ENCODE measurements at places on chromosomes 16 and 17. TPM values are rescaled to one million over a fixed set of nuclear protein-coding genes. Genes with fewer than 3 reads are reported as not detected.

Gene TSPOAP1
- polyA plus RNA-seq, result 0.23 TPM

Gene CRYBA1
- polyA plus RNA-seq, result not detected

Gene PRSS27
- 0.16 TPM for polyA plus RNA-seq

Gene GPRC5C
- polyA plus RNA-seq, result 0.11 TPM

Gene TERB1
- not detected for polyA plus RNA-seq

Gene PPP1R27
- not detected for polyA plus RNA-seq

Gene NSRP1
- 19.8 TPM for polyA plus RNA-seq

Gene MEOX1
- not detected for polyA plus RNA-seq

Gene SLC6A4
- 0.02 TPM for polyA plus RNA-seq

GRCh38 chr17:17740615-17741348 lies 59.5 kb downstream of the RAI1 start:
- DNase-seq, result peak; percentile 67

DNA sequence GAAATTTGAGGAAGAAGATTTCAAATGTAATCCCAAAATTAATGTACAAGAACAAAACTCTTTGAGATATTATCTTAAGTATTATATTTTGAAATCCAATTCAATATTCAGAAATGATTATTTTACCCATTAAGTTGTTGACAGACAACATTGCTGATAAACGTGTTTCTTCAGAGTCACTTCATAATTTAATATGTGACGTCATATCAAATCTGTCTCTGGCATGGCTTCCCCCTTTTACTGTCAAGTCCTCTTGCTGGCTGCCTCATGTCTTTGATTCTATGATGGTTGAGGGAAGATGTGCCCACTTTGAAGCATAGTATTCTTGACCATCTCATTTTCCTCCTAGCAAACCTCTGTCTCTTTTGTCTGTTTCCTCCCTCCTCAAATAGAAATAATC lies 1257.1 kb upstream of the GOT2 start:
- DNase-seq, result no peak

- no peak for DNase-seq
These were observed 120.3 kb downstream of the AXIN2 start for GRCh38 chr17:65441053-65441605.

DNA sequence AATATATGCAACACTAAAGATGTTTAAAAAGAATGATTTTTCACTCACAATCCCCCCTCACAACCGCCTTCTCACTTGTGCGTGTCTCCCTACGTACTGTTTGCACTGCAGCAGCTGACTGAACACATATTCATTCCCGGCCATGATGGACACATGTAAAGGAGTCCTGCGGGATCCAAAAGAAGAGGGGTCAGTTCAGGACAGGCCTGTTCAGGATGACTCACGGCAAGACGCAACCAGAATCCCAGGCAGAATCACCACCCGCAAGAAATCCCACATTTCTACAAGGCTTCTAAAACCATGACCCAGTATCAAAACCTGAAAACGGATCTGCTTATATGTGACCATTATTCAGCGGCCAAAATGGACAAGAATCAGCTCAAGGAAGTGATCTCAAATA lies 52.3 kb downstream of the CYB5D2 start:
- peak; percentile 93 for DNase-seq

DNA sequence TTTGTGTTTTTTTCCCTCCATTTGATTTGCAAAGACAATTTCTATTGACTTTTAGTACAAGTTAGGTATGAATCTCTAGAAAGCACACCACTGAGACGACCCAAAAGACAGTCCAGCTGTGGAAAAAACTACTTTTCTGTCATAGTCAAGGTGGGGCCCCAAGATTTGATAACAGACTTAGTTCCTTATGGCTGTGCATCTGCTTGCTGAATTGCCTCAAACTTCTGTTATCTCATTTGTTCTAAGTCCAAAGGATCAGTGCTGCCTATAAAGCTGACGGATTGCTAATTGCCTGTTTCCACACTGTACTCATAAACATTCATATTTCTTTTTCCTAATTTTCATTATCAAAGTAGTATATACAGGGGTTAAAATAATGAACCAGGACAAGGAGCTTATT lies 180.8 kb downstream of the SPECC1 start:
- no peak for DNase-seq

DNA sequence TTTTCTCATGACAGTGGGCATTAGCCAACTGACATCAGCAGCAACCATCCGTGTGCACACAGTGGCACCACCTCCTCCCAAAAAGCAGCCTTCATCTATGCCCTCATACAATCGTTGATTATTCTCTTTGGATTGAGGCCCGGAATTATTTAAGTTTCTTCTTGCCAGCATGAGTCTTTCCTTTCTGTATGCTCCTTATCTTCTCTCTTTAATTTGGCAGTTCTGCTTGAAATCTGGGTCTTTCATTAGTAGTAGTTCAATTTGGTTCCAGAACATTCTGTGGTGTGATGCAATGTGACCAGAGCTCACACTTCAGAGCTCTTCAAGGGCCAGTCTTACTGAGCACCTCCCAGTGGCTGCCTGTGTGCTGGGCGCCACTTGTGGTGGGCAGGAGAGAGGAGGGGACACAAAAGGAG lies 52.2 kb upstream of the STH start:
- no peak for DNase-seq

GRCh38 chr16:8720080-8720966 lies 45.9 kb downstream of the ABAT start:
- peak; percentile 9 for DNase-seq

DNA sequence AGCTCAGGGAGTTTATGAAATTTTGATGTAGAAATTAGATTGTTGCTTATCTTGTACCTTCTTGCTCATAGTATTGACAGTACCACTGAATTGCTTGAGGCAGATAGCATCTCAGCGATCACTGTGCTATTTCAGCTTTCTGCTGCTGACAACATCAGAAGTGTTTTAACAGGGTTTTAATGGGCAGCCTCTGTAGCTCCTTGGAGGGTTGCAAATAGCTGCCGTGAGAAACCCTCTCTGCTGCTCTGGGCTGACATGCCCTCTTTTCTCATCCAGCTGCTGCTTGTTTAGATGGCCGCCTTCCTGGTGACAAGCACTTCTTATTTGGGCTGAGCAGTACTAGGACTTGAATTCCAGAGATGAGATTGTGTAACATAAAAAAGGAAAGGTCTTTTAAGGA lies 180.2 kb upstream of the TBX2 start:
- DNase-seq, result peak; percentile 82

DNA sequence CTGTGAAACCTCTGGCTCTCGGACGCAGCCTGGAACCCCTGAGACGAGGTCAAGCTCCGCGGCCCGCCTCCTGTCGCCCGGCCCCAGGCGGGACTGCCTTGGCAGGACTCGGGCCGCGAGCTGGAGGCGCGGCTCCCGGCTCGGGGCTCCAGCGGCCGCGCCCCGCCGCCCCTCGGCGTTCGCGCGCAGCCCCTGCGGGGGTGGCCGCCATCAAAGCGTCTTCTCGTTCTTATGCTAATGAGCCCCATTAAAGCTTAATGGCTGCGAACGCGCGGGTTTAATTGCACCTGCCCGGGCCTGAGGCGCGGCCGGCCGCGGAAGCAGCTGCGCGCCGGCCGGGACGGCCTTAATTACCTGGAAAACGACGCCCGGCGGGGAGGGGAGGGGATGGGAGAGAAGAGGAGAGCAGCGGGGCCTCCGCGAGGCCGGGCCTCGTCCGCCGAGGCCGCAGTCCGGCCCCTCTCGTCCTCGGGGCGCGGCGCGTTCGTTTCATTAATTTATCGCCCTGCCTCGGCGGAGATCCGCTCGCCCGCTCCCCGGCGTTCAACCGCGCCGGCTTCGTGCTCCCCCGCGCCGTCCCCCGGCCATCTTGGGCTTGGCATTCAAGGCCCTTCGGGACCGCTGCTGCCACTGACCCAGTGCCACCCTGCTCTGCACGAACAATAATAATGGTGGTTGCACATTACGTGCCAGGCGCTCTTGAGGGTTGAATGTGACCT lies 19.2 kb downstream of the RAI1 start:
- DNase-seq, result no peak

GRCh38 chr17:17417718-17418181 lies 59.0 kb upstream of the MED9 start:
- DNase-seq, result no peak

GRCh38 chr17:65208717-65209116 lies 71.5 kb downstream of the RGS9 start:
- DNase-seq, result no peak

DNA sequence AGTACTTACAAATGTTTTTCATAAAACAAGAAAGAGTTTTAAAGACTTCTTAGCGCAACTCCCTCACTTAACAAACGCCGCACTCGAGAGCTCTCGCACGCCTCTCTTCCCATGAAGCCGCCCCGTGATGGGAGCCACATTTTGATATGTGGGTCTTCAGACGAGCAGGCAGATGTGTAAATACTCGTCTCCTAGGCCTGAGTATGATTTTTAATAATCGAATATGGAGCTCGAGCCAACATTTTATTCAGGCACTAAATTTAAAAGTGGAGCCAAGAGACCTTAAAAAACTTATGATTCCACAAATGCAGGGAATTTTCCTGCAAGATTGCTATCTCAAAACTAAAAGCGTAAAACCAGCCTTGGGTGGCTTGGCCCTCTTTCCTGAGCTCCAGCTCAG lies 55.4 kb downstream of the IRX6 start:
- DNase-seq, result no peak

GRCh38 chr16:57608462-57609113 lies 19.8 kb upstream of the ADGRG1 start:
- DNase-seq, result no peak

GRCh38 chr17:7834957-7835813 lies 1.2 kb downstream of the KDM6B start:
- DNase-seq, result peak; percentile 98

DNA sequence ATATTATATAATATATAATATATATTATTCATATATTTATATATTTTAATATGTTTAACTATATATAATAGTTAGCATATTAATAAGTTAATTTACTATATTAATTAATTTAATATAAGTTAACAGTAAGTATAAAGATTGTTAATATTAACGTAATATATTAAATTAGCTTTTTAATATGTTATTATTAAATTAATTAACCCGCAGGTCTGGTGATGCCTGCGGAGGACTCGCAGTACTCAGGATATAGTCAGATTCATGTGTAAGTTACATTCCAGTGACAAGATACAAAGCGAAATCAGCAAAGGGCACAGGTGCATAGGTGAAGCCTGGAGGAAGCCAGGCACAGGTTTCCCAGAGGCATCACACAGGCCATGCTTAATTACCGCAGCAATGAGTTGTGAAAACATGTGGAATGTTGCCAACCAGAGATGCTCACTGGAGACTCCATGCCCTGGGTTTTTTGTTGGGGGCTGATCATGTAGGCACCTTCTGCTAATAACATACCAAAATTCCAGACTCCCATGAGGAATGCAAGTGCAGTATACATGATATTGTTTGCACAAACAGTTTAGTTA lies 130.4 kb upstream of the MPHOSPH6 start:
- no peak for DNase-seq

DNA sequence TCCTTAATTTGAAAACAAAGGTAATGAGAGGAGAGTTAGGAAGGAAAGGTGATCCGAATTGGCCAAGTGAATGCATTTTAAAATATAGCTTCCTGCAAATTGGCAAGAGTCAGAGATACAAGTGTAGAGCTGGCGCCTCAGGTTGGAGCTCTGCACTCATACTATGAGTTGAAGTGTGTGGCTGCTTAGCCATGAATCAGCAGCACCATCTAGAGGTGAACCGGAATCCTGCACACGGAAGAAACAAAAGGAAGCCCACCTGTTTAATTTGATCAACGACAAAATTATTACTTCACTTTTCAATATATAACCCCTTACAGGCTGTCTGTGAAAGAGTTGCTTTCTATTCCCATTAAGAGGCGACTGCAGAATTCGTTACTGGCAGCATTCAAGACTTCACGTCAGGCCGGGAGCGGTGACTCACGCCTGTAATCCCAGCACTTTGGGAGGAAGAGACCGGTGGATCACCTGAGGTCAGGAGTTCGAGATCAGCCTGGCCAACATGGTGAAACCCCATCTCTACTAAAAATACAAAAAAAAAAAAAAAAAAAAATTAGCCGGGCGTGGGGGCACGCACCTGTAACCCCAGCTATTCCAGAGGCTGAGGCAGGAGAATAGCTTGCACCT lies 1253.7 kb upstream of the CDH8 start:
- DNase-seq, result peak; percentile 1

- DNase-seq, result no peak
These were observed 110.6 kb downstream of the ZFHX3 start for GRCh38 chr16:72937360-72937759.

DNA sequence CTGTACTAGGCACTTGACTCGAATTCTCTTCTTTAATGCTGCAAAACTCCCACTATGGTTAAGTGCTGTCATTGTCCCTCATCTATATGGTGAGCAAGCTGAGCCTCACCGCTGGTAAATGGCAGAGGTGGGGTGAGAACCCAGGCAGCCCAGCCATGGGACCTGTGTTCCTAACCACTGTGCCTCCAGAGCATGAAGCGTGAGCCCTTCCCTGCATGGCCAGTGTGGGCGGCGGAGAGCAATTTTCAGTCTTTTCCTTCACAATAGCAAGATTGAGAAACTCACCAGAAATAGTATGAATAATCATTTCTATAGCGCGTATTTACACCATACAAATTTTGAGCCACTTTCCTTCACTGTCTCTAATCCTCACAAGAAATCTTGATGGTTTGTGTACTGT lies 9.2 kb downstream of the BFAR start:
- no peak for DNase-seq

DNA sequence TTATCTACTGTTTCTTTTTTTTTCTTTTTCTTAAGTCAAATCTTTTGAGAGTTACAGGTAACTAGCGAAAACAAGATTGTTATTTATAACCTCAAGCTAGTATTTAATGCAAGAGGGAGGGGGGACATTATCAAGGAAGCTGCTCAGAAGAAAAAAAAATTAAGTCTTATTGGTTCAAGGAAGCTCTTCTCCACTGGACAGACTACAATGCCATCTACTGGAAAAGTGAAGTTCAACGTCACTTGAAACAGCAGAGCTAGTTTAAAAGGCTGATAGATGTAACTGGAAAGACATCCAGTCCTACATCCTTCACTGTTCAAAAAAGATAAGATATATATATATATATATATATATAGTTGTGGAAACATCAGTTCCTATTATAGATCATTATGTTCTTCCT lies 418.0 kb upstream of the PSMD7 start:
- DNase-seq, result peak; percentile 64

DNA sequence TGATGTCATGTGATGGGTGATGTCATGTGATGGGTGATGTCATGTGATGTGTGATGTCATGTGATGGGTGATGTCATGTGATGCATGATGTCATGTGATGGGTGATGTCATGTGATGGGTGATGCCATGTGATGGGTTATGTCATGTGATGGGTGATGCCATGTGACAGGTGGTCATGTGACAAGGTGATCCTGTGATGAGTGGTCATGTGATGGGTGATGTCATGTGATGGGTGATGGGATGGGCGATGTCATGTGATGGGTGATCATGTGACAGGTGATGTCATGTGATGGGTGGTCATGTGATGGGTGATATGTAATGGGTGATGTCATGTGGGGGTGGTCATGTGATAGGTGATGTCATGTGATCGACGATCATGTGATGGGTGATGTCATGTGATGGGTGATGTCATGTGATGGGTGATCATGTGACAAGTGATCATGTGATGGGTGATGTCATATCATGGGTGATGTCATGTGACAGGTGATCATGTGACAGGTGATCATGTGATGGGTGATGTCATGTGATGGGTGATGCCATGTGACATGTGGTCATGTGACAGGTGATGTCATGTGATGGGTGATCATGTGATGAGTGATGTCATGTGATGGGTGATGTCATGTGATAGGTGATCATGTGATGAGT lies 17.2 kb downstream of the CD300LB start:
- peak; percentile 50 for DNase-seq

- peak; percentile 54 for DNase-seq
These were observed 17.3 kb downstream of the MPHOSPH6 start for GRCh38 chr16:82152641-82153112.
